ENCODE measurements at places on chromosomes 5 and 9.
A peak's percentile ranks its signal among the peaks of the same experiment; 100 is the strongest.

- no peak overlapping the region for H3K27ac ChIP-seq
- no peaks in the 10 kb centered on the region for H3K27me3 ChIP-seq
- H3K36me3 ChIP-seq = no peaks in the 10 kb centered on the region
- peaks cover 5% of the 10 kb centered on the region for H3K4me1 ChIP-seq
- no peak for DNase-seq
- no peak overlapping the region for H3K4me3 ChIP-seq
These were observed 94.8 kb downstream of the PPIC start for GRCh38 chr5:122941737-122942136.

DNA sequence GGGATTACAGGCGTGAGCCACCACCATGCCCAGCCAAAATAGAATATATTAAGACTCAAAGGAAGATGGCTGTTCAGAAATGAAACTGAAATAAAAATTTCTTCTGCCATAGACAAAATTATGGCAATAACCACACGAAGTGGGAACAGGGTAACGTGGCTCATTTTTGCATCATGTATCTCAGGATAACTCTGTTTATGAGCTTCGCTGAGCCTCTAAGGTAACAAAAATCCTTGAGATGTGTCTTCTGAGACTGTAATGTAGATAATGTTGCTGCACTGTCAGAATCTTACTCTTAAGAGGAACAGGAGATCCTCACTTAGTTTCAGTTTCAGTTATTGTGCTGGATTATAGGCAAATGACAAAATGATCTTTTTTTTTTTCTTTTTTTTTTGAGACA lies 153.8 kb downstream of the GOLPH3 start:
- H3K36me3 ChIP-seq = no peaks in the 10 kb centered on the region
- no peaks in the 10 kb centered on the region for H3K27me3 ChIP-seq
- no peak for DNase-seq
- H3K4me3 ChIP-seq = no peak overlapping the region

- peaks cover 5% of the 10 kb centered on the region for H3K4me1 ChIP-seq
- no peaks in the 10 kb centered on the region for H3K36me3 ChIP-seq
- peak; percentile 58 for DNase-seq
- no peaks in the 10 kb centered on the region for H3K27me3 ChIP-seq
- no peak overlapping the region for H3K27ac ChIP-seq
These were observed 20.2 kb upstream of the TJP2 start for GRCh38 chr9:69153707-69154521.

DNA sequence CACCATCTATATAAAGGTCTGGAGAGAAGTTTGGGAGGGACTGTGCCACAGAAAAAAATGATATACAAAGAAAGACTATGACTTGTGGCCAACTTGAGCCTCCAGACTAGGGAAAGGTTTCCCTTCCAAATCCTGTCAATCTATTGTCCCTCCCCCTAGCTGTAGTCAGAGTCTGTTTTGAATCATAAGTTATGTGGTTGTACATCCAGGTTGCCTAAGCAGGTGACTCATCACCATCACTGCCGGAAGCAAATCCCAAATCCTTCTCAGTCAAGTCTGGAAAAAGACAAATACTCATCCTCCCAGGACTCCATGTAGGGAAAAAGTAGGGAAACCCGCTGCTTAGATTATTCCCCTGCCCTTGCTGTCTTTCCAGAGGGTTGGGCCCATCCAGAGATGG lies 235.7 kb downstream of the CDK5RAP2 start:
- H3K27me3 ChIP-seq = no peaks in the 10 kb centered on the region
- no peaks in the 10 kb centered on the region for H3K4me1 ChIP-seq
- DNase-seq = no peak
- H3K27ac ChIP-seq = no peak overlapping the region

- peaks cover 21% of the 10 kb centered on the region for H3K4me1 ChIP-seq
- H3K36me3 ChIP-seq = no peaks in the 10 kb centered on the region
- no peak overlapping the region for H3K4me3 ChIP-seq
- DNase-seq = no peak
- H3K27me3 ChIP-seq = no peaks in the 10 kb centered on the region
These were observed 50.5 kb upstream of the C5orf46 start for GRCh38 chr5:147956842-147957223.

GRCh38 chr5:36786448-36787012 lies 90.0 kb upstream of the NIPBL start:
- no peaks in the 10 kb centered on the region for H3K27me3 ChIP-seq
- no peak for DNase-seq
- no peak overlapping the region for H3K27ac ChIP-seq
- no peaks in the 10 kb centered on the region for H3K36me3 ChIP-seq

All from suprapubic skin (tissue), 4 donors.